ENCODE measurements at places on chromosomes 6 and 20.

GRCh38 chr20:10558635-10559187, 115.1 kb downstream of the JAG1 start:
- DNase-seq: no peak

GRCh38 chr6:56887086-56887485, 67.8 kb upstream of the BEND6 start:
- no peak for DNase-seq

- DNase-seq: no peak
Observed at GRCh38 chr6:10136636-10137035, 278.2 kb downstream of the TFAP2A start.

- no peak for DNase-seq
Observed at GRCh38 chr6:144123836-144124235, 26.5 kb upstream of the STX11 start.

DNA sequence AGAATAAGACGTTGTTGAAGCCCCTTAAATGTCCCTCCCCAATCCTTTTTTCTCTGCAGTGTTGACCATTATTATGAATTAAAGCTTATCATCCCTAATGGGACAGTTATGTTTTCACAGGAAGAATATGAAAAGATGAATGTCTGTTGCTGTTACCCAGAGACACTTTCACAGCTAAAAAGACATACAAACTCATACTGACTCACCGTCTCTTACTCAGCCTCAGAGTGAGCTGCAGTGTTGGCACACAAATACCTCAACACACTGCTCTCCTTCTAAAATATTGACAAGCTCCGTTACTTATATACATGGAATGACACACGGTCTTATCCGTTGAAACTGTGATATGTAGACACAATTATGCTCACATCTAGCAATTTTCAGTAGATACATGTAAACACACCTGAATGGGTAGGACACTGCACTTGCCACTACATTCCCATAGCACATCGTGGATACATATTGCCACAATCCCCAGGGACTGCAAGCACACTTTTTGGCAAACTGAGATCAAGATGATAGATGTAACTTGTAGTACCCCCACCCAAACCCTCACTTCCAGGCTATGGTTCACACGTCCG, 9.6 kb upstream of the SAPCD1 start:
- DNase-seq: peak; percentile 21

DNA sequence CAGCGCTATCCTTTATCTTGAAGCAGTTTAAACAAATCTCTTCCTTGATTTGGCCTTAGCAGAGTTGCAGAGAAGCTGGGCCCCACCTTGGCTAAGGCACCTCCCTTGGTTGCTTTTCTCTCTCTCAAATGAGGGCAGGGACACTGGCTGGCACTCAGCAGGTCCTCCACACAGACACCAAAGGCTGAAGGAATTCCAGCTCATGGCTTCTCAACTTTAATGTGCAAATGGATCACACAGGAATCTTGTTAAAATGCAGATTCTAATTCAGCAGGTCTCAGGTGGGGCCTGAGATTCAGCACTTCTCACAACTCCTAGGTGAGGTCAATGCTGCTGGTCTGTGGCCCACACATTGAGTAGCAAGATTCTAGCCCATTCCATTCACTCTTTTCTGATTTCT, 25.7 kb downstream of the RIMS4 start:
- no peak for DNase-seq

GRCh38 chr6:11953641-11954040, 58.5 kb upstream of the HIVEP1 start:
- no peak for DNase-seq

- DNase-seq: no peak
Observed at GRCh38 chr20:62768551-62769287, 27.6 kb upstream of the MRGBP start.

GRCh38 chr6:128491100-128491581, 29.3 kb downstream of the PTPRK start:
- DNase-seq: no peak

GRCh38 chr20:13904766-13905165, 85.6 kb downstream of the SEL1L2 start:
- no peak for DNase-seq

- no peak for DNase-seq
Observed at GRCh38 chr20:58322083-58322482, 12.6 kb downstream of the RAB22A start.

- no peak for DNase-seq
Observed at GRCh38 chr6:53465732-53466131, 79.2 kb downstream of the GCLC start.

- DNase-seq: no peak
Observed at GRCh38 chr6:112431803-112432202, 84.7 kb downstream of the RFPL4B start.

DNA sequence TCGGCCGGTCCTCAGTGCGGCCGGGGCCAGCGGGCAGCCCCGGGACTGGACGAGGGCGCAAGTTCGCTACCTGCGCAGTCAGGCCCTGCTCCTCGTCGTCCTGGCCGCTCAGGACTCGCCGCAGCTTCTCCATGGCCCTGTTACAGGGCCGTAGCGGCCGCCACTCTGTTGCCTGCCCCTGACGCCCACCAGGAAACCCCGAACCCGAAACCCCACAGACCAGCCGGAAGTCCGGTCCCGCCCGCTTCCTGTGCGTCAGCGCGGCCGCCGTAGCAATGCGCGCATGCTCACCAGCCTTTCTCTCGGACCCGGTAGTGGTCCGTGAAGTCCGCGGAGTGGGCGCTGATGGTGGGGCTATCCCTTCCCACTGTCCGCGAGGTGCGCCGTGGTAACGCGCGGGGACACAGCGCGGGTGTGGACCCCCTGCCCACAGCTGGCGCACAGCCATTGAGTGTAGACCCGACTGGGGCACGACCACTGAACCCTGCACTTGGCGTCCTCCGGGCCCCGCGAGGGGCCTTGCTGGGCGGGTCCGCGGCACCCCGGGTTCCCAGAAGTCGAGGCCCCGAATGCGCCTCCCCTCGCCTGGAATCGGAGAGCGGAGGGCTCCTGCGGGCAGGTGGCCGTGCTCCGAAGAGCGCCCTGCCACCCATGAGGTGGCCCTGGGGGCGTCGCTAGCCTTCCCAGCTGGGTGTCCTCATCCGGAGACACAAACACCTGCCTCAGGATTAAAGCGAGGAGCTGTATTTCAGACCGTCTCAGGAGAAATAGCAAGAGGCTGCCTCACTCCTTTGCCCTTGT, at the start of gene SFT2D1:
TSS of gene SFT2D1 (minus strand) at position 197 of the 801 bp plus-strand sequence. CDS start at position 133, 64 bp downstream.
- peak; percentile 30 for DNase-seq

DNA sequence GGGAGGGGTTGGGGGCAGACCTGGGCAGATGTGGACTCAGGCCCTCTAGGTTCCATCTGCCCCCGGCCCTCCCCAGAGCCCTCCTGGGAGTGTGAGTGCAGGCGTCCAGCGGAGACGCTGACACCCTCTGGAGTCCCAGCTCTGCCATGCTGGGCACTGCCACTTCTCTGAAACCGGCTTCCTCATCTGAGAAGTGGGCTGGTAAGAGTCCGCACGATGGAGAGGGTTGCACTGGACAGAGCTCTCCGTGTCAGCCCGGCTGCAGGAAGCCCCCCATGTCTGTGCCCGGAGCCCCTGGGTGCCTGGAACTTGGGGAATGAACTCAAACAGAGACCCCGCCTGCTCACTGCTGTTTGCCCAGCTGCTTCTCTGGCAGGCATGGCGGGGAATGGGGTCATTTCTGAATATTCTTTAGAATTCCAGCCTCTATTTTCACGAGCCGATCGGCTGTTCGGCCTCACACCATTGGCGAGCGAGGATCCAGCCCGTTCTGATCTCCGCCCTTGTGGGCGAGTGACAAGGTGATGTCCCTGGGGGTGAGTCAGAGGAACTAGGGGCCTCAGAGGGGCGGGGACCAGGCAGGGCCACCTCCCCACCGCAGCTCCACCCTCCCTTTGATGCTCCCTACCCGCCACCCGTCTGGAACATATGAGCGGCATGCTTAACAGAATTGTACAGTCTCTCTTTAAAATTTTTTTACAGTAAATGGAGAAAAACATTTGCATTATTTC, 47.8 kb upstream of the GATA5 start:
- DNase-seq: no peak

- DNase-seq: no peak
Observed at GRCh38 chr20:32158943-32159660, 48.4 kb downstream of the PLAGL2 start.

- DNase-seq: no peak
Observed at GRCh38 chr6:132525866-132526265, 12.2 kb upstream of the TAAR9 start.

DNA sequence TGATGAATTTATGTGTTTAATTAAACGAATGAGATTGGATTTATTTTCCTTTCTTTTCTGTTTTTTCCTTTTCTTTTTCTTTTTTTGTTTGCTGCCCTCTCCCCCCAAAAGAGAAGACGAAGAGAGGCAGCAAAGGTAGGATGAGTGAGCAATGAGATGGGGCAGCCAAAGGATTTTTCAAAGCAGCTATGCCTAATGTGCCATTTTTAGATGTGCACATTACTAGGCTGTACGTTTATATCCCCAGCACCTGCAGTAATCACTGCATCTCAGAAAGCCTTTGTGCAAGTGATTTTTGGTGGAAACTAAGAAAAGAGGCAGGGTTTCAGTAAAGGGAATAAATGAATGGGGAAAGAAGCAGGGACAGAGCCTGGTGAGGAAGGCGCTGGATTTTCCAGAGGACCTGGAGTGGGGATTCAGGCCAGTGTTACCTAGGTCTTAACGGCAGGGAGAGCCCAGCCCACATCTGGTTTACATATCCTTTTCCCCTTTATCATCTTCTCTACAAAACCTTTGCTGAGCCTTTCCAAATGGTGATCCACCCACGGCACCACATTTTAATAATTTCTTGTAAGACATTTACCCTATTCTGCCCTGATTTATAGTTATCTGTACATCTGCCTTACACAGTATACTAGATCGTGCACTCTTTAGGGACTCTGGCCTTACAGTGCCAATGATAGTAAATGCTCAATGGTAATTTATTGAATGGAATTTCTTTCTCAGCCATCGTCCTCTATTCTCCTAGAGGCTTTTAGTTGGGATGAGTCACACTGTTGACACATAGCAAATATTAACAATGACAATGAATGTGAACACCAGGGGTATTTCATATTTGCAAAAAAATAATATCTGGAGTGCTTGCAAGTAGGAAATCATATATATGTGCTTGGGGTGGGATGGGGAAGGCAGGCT, 38.3 kb upstream of the ATXN1 start:
- no peak for DNase-seq

GRCh38 chr20:16007962-16008361, 565.3 kb downstream of the KIF16B start:
- no peak for DNase-seq

DNA sequence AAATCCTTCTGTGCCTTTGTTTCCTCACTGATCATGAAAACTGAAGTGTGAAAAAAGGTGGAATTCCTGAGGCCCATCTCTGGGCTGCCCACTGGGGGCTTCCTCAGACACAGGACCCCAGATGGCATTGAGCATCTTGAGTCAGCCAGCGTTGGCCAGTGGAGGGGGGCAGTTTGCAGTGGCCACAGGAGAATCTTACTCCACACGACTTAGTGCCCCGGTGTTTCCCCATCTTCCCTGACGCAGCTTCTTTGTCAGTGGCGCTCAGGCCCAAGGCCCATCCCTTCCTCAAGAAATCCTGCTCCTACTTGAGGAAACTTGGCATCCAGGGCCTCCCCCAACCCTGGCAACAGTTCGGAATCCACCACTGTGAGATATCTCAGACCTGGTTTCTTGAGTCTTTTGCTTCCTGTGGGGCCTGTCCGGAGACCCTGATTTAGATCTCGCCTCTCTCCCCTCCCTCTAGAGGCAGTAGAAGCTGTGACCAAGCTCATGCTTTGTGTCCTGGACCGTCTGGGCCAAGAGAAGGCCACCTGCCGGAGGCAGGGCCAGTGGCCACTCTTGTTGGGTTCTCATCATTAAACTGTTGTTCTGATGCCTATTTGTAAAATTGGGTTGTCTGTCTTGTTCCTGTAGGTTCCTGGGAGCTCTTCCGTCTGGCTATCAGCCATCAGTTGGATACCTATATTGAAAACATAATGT, 20.2 kb upstream of the DLGAP4 start:
- DNase-seq: no peak

GRCh38 chr20:59616306-59616705, 12.0 kb downstream of the PHACTR3 start:
- DNase-seq: no peak

DNA sequence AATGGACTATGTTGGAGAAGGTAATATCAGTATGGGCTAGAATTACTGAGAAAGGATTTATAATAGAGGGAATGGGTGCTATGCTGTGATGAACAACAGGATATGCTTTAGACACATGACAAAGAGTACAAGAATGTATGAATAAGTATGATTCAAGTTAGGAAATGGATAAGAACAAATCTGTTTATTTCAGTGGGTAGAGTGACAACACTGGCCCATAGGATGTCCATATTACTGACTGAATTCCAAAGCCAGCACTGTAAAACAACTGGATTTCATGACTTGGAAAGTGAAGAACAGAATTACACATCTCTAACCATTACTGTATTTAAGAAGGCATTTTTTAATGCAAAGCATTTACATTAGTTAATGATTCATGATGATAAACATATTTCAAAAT, 35.9 kb downstream of the EPM2A start:
- peak; percentile 64 for DNase-seq

GRCh38 chr6:53340536-53340935, 8.2 kb downstream of the ELOVL5 start:
- DNase-seq: no peak

GRCh38 chr6:129032602-129033001, 149.7 kb downstream of the LAMA2 start:
- no peak for DNase-seq

DNA sequence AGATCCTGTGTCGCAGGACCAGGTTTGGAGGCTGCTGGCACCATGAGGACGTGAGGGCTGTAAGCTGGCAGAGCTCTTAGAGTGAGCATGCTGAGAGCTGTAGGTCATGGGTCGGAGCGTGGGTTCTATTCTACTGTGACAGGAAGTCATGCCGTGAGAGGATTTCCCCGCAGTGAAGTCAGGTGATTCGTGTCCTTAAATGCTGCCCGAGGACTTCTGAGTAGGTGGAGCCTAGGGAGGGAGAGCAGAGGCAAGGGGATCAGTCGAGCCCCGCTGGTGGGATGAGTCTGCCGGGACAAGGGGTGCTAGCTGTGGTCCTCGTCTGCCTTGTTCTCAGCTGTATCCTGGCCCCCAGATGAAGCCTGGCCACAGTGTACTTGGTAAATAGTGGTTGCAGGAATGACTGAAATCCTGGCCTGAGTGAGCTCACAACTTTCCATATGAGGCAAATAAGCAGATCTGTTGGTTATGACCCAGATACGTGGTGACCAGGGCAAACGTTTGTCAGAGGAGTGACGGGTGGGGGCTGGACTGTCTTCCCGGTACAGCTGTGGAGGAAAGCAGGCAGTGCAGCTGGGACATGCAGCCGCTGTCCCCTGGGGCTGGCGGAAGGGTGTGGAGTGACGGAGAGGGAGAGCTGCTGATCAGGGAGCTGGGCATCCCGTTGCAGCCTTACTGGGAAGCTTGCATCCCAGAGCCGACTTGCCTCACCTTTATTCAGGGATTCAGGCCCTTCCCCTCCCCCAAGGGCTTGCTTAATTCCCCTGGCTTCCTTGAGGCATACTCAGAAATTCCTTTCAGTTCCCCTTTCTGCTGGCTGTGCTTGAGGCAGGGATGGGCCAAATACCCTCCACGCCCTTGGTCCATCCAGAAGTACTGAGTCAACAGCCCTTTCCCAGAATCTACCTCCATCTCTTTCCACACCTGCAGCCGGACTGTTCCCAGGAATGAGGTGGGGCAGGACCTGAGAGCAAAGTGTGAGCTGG, 250.9 kb upstream of the RREB1 start:
- DNase-seq: no peak

- no peak for DNase-seq
Observed at GRCh38 chr6:143579703-143580102, 68.2 kb upstream of the FUCA2 start.

GRCh38 chr6:161355696-161356095, 81.8 kb upstream of the AGPAT4 start:
- no peak for DNase-seq
